ENCODE measurements at places on chromosomes 6 and 20. TPM values are rescaled to one million over a fixed set of nuclear protein-coding genes. Genes with fewer than 3 reads are reported as not detected.
A peak's percentile ranks its signal among the peaks of the same experiment; 100 is the strongest.

DNA sequence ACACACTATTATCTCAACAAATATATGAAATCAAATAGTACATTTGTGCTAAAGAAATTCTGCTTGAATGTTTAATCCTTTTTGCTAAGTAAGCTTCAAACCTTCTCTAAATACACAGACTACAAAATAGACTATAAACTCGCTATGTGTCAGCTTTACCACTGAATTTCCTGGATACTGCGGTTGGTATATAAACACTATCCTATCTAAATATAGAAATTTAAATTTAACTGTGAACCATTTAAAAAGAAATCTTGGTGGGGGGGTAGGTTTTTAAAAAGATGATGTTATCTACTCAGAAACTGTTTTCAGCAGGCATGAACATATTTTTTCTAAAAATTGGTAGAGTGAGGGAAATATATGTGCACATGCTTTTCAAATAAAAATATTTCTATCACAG, 306.5 kb upstream of the RUNX2 start:
- no peak for DNase-seq

DNA sequence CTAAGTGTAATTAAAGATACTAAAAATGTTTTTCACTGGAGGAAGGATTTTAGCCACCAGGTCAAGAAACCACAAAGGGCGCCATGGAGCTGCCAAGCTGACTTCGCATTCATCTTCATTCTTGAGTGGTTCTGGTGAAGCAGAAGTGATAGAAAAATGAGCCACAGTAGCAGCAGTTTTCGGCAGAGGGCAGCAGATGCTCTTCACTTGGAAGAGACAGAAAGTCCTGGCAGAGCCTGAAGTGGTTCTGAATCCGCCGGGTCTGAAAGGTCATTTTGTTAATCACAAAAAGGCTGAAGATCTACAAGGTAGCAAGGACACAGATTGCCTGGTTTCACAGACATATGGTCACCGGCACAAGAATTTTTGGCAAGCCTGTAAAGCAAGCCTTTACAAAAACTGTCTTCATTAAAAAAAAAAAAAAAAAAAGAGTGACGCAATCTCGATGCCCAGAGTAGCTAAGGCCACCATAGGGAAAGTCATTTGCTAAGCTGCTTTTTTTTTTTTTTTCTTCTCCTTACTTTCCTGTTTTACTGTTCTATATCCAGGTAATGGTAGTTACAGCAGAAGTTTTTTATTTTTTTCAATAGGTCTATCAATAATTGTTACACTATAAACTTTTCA, 345.1 kb upstream of the AGPAT4 start:
- DNase-seq = no peak

- DNase-seq = peak; percentile 87
Observed at GRCh38 chr20:63957004-63957689, 931 bp upstream of the UCKL1 start.

GRCh38 chr6:71224011-71224410, 64.6 kb upstream of the OGFRL1 start:
- DNase-seq = no peak

DNA sequence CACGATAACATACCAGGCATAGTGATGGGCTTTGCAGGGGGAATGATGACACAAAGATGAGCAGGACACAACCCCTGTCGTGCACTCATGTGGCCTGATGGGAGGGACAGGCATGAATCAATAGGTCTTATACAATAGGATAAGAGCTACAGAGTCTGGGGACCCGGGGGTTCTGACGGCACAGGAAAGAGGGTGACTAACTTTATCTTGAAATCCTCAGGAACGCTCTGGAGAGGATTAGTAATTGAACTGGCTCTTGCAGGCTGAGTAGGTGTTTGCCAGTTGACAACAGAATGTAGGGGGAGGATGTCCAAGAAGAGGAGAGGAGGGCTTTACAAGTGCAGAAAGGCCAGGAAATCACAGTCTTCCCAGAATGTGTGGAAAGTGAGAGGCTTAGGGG, 219.9 kb upstream of the ECI2 start:
- no peak for DNase-seq

- DNase-seq = no peak
Observed at GRCh38 chr20:50034567-50035180, 51.9 kb downstream of the SNAI1 start.

GRCh38 chr6:150694889-150695288, 95.2 kb downstream of the PLEKHG1 start:
- DNase-seq = no peak

- DNase-seq = no peak
Observed at GRCh38 chr20:14264869-14265268, 72.5 kb downstream of the FLRT3 start.

DNA sequence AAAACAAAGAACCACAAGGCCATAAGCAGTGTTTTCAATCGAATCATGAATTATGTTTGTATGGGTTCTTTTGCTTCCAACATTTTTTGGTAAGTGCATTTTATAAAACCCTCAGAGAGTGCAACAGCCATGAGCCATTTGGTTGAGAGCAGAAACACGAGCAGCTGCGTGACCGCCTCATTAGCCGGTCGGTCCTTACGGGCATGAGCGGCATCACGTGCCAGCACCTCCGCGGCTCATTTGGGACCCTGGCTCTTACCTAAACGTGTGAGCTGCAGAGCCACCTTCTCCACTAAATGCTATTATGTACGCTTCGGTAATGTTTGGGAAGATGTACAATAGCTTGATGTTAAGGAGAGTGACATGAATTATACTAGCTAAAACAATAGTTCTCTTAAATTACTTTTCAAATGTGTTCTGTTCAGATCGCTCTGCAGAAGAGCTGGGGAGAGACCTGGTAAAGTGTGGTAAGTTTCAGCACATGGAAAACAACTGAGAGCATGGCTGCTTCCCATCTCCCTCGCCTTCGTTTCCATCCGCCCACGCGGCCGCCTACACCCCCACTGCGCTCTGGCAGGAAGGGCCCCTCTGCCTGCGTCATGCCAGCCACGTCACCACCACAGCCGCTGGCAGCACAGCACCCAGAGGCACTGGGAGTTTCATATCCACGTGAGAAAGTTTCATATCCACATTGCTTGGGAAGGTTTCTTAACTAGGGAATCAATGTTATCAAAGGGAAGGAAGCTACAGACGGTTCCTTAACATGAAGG, 23.7 kb upstream of the PDE10A start:
- no peak for DNase-seq

- peak; percentile 36 for DNase-seq
Observed at GRCh38 chr20:44586289-44586911, 4.0 kb downstream of the PKIG start.

GRCh38 chr20:32006841-32007786, 3.1 kb upstream of the CCM2L start:
- DNase-seq = no peak

DNA sequence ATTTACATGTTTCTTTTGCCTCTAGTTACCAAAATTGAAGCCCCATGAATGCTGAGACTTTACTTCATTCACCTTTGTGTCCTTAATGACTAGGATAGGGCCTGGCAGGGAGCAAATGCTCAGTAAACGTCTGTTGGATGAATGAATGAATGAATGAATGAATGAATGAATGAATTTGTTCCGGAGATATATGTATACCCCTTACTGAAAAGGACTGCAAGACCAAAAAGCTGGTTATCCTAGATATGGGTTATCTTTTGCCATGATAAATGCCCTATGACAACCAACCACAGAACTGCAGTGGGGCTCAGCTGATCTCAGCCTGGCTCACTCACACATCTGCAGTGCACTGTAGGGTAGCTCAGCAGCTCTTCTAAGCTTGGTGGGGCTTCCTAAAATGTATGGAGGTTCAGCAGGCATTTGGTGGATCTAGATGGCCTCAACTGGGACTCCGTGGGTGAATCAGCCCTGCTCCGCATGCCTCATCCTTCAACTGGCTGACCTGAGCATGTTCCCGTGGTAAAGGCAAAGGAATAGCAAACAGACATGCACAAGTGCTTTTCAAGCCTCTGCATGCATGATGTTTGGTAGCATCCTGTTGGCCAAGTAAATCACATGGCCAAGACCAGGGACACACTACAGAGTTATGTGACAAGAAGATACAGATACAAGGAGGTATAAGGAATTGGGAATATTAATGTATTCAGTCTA, 378.7 kb upstream of the SOX4 start:
- DNase-seq = no peak

DNA sequence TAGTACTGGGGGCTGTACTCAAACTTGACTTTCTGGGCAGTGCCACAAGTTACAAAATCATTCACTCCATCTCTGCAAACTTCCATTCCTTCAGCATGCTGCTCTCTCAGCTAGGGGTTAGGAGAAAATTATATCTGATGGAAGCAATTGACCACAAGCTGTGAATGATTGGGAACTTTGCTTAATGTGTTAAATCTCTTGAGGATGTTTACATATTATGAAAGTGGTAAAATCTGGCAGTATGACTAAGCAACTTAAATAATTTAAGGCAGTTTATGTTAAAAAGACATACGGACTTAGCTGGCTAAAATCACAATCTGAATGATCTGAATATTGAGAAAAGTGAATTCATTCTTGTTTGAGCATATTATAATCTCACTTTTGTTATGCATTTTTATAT, 415.0 kb downstream of the PHF3 start:
- no peak for DNase-seq

DNA sequence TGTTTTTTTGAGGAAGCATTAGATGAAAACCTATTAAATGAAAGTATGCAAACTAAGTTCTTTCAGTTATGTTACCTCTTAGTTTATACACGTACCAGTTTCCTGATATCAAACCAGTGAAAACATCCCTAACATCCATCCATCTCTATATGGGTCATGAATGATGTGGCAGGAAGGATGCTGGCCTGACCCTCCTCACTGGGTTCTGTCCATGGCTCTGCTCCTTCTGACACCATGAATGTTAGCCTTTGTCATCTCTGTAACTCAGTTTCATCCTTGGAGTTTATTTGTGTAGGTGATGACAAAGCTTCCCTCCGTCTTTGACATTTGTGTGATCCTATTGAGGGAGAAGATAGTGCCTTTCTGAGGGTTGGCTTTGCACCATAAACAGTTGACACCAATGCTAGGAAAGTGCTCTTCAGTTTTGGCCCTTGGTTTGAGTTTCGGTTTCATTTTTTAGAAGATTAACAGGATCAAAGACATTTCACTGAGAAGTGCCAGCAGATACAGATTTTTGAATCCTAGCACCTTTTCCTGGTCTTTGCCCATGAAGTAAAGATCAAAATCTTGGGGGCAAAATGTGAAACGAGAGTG, 72.0 kb upstream of the SCGN start:
- no peak for DNase-seq

DNA sequence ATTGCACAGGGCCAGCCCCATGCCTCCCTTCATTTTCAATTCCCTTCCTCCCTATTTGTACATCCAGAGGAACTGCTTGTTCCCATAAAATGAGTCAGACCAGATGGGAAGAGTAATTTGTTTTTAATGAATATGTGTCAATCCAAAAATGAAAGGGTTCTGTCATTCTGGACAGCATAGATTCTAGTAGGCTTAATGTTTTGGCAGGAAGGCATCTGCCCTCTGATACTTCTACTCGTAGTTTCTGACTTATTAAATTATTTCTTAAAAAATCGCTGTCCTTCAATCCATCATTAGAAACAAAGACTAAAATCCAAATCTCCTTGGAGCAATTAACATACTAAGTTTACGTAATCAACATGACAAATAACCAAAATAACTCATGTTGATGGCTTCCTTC, 665.5 kb downstream of the TENT5A start:
- no peak for DNase-seq

- no peak for DNase-seq
Observed at GRCh38 chr20:40090236-40090635, 598.8 kb downstream of the MAFB start.

- DNase-seq = no peak
Observed at GRCh38 chr6:143620447-143620846, 57.3 kb upstream of the PHACTR2 start.

- peak; percentile 93 for DNase-seq
Observed at GRCh38 chr6:113858480-113859348, 1.6 kb downstream of the MARCKS start.

- no peak for DNase-seq
Observed at GRCh38 chr20:50455656-50456451, 54.3 kb upstream of the PTPN1 start.

The PRDM1 gene
- total RNA-seq = 32.4 TPM

The BMP6 gene
- 1.1 TPM for total RNA-seq

The PARD6B gene
- total RNA-seq = 34.8 TPM

The MLN gene
- total RNA-seq = not detected

The TMEM14C gene
- total RNA-seq = 22.1 TPM

The STK4 gene
- total RNA-seq = 45.6 TPM

The PCK1 gene
- 733 TPM for total RNA-seq

The PSMB9 gene
- total RNA-seq = 44.1 TPM

The TCF21 gene
- total RNA-seq = 13.0 TPM

The COMMD7 gene
- total RNA-seq = 24.8 TPM
